Pancreas (tissue), 10 donors: ENCODE measurements at places on chromosomes 7 and 10.

GRCh38 chr10:131908151-131908550, 7.3 kb downstream of the PPP2R2D start:
- H3K36me3 ChIP-seq: no peaks in the 10 kb centered on the region
- no peak overlapping the region for H3K4me3 ChIP-seq
- DNase-seq: no peak
- H3K27me3 ChIP-seq: no peaks in the 10 kb centered on the region
- H3K4me1 ChIP-seq: peaks cover 38% of the 10 kb centered on the region

GRCh38 chr10:119243488-119243887, 36.1 kb downstream of the GRK5 start:
- no peaks in the 10 kb centered on the region for H3K4me1 ChIP-seq
- H3K27me3 ChIP-seq: no peaks in the 10 kb centered on the region
- H3K27ac ChIP-seq: no peak overlapping the region
- no peak overlapping the region for H3K4me3 ChIP-seq

DNA sequence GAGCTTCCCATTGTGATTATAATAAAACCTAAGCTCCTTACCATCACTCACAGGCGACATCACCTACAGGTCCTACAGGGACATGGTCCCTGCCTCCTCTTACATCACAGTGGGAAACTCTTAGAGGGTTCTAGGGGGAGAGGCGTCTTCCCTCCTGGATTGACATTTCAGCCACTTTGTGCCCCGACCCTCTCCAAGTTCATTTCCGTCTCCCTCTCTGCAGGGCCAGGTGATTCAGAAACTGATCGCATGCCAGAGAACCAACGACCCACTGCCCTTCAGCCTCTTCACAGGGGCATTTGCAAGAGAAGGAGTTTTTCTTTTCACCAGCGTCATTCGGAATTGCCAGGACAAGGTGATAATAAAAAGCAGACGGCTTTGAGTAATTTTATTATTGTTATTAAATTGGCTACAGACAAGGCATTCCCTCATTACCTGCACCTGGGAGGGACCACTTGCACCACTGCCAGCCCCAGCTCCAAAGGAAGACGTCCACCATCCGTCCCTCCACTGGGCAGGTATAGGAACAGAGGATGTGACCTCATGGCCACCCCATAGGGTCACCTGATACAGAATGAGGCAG, 85.8 kb upstream of the CUX1 start:
- peaks cover 3% of the 10 kb centered on the region for H3K4me1 ChIP-seq
- H3K4me3 ChIP-seq: no peak overlapping the region
- H3K27me3 ChIP-seq: no peaks in the 10 kb centered on the region
- H3K36me3 ChIP-seq: no peaks in the 10 kb centered on the region
- no peak overlapping the region for H3K27ac ChIP-seq
- DNase-seq: no peak

DNA sequence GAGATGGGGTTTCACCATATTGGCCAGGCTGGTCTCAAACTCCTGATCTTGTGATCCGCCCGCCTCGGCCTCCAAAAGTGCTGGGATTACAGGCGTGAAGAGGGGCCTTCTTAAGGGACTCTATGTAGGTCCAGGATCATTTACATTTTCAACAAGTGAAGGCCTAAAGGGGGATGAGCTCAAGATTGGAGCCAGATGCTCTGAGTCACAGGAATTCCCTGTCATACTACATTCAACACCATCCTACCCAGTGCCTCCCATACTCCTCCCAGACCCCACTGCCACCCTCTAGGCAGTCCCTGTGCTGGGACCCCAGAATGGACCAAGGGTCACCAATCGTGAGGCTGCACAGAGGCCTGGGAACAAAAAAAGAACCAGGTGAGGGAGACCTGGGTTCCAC, 29.9 kb downstream of the CYTH3 start:
- no peak overlapping the region for H3K4me3 ChIP-seq
- H3K4me1 ChIP-seq: peaks cover 6% of the 10 kb centered on the region
- no peaks in the 10 kb centered on the region for H3K27me3 ChIP-seq

- H3K27ac ChIP-seq: no peak overlapping the region
- no peaks in the 10 kb centered on the region for H3K36me3 ChIP-seq
- no peak for DNase-seq
- H3K4me3 ChIP-seq: no peak overlapping the region
These were observed 8.0 kb downstream of the ZNF518A start for GRCh38 chr10:96138102-96138501.

DNA sequence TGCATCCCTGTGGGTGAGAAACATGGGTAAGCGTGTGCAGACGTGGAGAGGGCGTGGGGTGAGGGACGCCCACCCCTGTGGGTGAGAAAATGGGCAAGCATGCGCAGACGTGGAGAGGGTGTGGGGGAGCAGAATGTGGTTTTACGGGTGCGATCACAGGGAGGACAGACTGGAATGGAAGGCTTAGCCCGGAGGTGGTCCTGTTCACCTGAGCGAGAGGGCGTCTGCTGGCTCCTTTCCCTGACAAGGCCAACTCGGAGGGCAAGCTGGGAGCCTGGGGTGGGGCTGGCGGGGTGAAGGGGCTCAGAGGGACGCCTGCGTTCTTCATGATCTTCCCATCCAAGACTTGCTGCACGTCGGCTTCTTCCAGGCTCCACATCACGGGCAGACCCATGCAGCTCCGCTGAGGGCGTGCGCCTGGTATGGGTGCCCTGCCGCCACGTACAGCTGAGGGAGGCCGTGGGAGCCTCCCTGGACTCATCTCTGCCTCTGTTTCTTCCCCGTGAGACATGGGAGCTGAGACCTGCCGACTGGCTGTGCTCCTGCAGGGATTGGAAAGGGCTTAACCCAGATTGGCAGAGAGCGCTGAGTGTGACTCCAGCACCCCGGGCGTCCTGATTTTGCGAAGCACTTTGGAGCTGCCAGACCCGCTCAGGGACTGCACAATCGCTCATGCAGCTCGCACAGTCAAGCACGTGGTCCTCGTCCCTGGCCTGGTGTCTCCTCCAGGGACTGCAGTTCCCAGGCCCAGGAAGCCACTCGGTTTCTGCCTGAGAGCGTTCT, 74.3 kb upstream of the SHH start:
- no peaks in the 10 kb centered on the region for H3K27me3 ChIP-seq
- no peak overlapping the region for H3K4me3 ChIP-seq
- no peak for DNase-seq
- no peak overlapping the region for H3K27ac ChIP-seq
- H3K36me3 ChIP-seq: no peaks in the 10 kb centered on the region

DNA sequence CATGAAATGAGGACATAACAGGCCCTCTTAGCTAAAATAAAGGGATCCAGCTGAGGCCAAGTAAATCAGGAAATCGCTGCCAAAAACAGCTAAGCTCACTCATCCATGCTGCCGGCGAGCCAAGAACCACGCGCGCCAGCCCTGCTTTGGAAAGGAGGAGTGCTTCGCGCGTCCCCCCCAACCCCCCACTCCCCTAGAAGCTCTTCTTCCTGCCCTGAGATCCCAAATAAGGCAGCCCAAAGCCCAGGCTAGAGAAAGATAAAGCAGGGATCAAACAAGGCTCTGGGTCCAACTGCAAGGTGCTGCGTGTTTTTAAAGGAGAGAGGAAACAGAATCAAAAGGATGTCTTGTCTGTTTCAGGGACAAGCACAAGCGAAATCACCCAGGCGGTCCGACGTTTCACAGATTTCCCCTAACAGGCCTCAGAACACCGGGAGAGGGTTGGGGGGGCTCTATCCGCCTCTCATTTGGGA, 168.3 kb upstream of the AUTS2 start:
- H3K27me3 ChIP-seq: no peaks in the 10 kb centered on the region
- DNase-seq: no peak
- no peaks in the 10 kb centered on the region for H3K36me3 ChIP-seq
- H3K27ac ChIP-seq: no peak overlapping the region

DNA sequence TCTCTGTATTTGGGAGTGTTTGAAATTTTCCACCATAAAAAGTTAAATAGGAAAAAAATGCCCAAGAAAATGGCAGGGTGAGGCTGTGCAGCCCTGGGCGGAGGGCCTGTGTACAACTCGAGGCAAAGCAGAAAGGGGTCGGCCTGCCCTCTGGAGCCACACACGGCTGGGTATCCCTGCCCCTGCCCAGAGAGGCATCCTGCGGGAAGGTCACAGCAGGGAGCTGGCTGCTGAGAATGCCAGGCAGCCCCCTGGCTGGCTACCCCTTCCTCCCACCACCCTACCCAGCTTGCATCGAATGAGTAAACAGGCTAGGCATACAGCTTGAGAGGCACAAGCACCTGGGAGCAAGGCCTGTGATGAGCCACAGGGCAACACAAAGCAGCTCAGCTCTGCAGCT, 46.1 kb downstream of the CAMK2B start:
- no peaks in the 10 kb centered on the region for H3K27me3 ChIP-seq
- no peaks in the 10 kb centered on the region for H3K36me3 ChIP-seq
- no peak overlapping the region for H3K27ac ChIP-seq

- no peaks in the 10 kb centered on the region for H3K4me1 ChIP-seq
- no peak for DNase-seq
- H3K27ac ChIP-seq: no peak overlapping the region
- no peaks in the 10 kb centered on the region for H3K27me3 ChIP-seq
These were observed 156.8 kb upstream of the FRMD4A start for GRCh38 chr10:14487488-14487883.

- no peak overlapping the region for H3K4me3 ChIP-seq
- no peaks in the 10 kb centered on the region for H3K36me3 ChIP-seq
- H3K27me3 ChIP-seq: no peaks in the 10 kb centered on the region
- no peak overlapping the region for H3K27ac ChIP-seq
These were observed 139.7 kb downstream of the ADK start for GRCh38 chr10:74290708-74291107.

GRCh38 chr7:25117226-25118047, 7.6 kb downstream of the CYCS start:
- H3K4me3 ChIP-seq: no peak overlapping the region
- H3K27me3 ChIP-seq: no peaks in the 10 kb centered on the region
- no peak overlapping the region for H3K27ac ChIP-seq
- no peaks in the 10 kb centered on the region for H3K4me1 ChIP-seq
- no peaks in the 10 kb centered on the region for H3K36me3 ChIP-seq
- DNase-seq: no peak

DNA sequence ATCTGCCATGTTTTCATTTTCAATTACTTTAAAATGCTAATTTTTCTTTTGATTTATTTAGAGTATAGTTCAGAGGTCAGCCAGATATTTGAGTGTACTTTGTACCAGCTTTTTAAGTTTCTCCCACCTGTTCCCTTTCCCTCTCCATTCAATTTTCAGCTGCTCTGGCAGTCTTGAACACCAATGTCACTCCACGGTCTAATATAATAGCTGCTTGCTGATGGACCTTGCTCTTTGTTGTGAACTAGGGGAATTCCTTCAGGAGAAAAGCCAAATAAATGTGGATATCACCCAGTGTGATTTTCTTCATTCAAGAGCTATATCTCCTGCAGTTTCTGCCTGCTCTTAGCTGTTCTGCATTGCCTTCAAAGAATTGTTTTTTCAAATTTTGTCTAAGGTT, 3.9 kb upstream of the HPS1 start:
- no peaks in the 10 kb centered on the region for H3K27me3 ChIP-seq
- H3K4me1 ChIP-seq: peaks cover 12% of the 10 kb centered on the region
- DNase-seq: no peak
- no peak overlapping the region for H3K4me3 ChIP-seq

GRCh38 chr7:148684289-148684830, 14.3 kb upstream of the CUL1 start:
- no peaks in the 10 kb centered on the region for H3K27me3 ChIP-seq
- no peak overlapping the region for H3K4me3 ChIP-seq
- H3K27ac ChIP-seq: no peak overlapping the region
- H3K4me1 ChIP-seq: no peaks in the 10 kb centered on the region
- H3K36me3 ChIP-seq: no peaks in the 10 kb centered on the region

GRCh38 chr7:121504482-121504881, 108.4 kb upstream of the FAM3C start:
- no peaks in the 10 kb centered on the region for H3K27me3 ChIP-seq
- H3K36me3 ChIP-seq: no peaks in the 10 kb centered on the region
- DNase-seq: no peak
- H3K27ac ChIP-seq: no peak overlapping the region

DNA sequence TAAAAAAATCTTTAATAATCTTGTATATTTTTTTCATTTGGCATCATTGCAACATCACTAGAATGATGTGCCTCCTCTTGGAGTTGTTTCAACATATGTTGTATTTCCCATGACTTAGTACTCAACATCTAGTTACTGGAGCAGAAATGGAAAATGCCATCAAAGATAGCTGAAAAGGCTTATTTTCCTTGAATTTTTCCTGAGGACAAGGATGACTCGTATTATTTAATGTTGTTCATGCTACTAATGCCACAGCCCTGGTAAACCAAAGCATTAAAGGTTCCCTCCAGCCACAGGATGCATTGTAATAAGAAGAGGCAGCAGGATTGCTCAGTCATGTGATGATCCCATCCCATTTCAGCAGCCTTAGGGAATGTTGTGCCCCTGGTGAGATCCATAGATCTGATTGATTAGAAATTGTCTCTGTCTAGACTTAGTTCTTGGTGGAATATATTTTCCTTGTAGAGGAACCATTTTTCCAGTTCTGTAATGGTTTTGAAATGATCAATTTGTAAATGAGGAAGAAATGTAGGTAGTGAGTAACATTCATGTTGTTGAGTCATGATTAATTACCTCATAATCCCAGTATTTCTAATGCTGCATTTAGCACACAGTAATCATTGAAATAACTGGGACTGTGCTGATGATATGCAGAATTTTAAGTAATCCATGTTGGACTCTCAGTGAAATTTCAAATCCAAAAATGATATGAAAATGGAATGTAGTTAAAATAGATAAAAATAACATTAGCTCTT, 91.3 kb upstream of the SMIM30 start:
- H3K4me1 ChIP-seq: no peaks in the 10 kb centered on the region
- no peak for DNase-seq
- H3K27me3 ChIP-seq: no peaks in the 10 kb centered on the region

GRCh38 chr7:135712182-135712782, 15.7 kb downstream of the SLC13A4 start:
- no peaks in the 10 kb centered on the region for H3K27me3 ChIP-seq
- no peak for DNase-seq
- H3K4me1 ChIP-seq: no peaks in the 10 kb centered on the region
- no peak overlapping the region for H3K4me3 ChIP-seq

- no peak for DNase-seq
- H3K36me3 ChIP-seq: no peaks in the 10 kb centered on the region
- no peak overlapping the region for H3K4me3 ChIP-seq
These were observed 60.0 kb upstream of the TCERG1L start for GRCh38 chr10:131371571-131371970.

DNA sequence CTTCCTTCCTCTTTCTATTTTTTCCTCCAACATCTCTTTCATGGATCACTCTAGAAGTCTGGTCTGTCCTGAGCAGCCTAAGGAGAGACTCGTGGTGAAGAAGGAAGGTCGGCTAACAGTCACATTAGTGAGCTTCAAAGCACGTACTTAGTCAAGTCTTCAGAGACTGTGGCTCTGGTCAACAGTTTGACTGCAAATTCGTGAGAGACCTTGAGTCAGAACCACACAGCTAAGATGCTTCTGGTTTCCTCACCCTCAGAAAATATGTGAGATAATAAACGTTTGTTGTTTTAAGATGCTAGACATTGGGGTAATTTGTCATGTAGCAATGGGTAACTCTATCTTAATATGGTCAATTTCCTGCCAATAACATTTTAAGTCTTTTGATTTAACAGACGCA, 126.2 kb upstream of the LRRN3 start:
- H3K4me3 ChIP-seq: no peak overlapping the region
- H3K27me3 ChIP-seq: no peaks in the 10 kb centered on the region
- no peak for DNase-seq
- no peaks in the 10 kb centered on the region for H3K36me3 ChIP-seq
